ENCODE measurements at places on chromosomes 1 and 21.

- no peak for DNase-seq
These were observed 983 bp downstream of the PADI2 start for GRCh38 chr1:17118268-17118667.

- DNase-seq, result no peak
These were observed 18.4 kb upstream of the GFI1 start for GRCh38 chr1:92505015-92505692.

DNA sequence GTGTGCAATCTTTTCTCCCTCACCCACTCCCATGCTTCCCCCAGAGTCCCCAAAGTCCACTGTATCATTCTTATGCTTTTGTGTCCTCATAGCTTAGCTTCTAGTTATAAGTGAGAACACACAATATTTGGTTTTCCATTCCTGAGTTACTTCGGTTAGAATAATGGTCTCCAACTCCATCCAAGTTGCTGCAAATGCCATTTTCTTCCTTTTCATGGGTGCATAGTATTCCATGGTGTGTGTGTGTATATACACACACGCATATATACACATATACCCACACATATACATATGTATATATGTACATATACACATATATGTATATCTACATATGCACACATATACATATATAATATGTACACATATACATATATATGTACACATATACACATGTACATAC, 69.3 kb downstream of the ERG start:
- no peak for DNase-seq

DNA sequence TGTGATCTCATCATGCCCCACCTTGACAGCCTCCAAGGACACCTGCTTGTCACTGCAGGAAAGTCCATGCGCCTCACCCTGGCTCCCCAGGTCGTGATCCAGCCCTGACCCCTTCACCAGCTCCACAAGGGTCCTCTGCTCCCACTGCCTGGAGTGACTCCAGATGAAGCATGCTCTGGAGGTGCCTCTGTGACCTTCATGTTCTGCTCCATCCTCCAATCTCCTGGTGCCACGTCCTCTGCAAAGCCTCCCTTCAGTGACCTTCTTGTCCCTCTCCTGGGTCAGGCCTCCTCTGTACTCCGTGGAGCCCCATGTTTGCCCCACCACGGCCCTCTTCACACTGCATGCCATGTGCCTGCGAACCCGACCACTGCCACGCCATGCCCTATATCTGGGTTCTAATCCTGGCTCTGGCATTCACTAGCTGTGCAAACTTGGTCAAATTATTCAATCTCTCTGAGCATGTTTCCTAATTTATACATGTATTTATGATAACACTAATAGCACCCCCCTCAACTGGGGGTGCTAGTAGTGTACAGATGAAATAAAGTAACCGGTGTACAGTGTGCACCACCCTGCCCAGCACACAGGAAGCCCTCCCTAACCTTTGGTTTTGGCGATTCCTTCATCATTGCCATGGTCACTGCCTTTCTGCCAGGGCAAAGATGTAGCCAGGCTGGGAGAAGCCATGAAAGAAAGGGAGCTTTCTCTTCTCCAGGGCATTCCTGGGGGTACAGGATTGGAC, 77.4 kb downstream of the STUM start:
- no peak for DNase-seq

DNA sequence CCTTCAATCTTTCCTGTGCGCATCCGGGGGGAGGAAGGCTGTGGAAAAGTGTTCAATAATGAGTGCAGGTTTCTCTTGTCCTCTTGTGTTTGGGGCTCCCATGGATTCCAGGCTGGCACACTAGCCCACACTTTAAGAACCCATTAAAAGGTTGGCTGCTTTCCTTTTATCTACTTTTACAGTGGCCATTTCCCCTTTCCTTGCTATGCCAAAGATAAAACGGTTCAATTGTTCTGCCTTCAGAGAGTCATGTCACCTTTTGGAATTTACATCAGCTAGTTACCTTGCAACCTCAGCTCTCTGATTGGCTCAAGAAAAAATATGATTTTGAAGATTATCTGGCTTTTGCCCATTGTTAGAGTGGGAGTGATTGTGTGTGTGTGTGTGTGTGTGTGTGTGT, 182.3 kb downstream of the SDCCAG8 start:
- no peak for DNase-seq

DNA sequence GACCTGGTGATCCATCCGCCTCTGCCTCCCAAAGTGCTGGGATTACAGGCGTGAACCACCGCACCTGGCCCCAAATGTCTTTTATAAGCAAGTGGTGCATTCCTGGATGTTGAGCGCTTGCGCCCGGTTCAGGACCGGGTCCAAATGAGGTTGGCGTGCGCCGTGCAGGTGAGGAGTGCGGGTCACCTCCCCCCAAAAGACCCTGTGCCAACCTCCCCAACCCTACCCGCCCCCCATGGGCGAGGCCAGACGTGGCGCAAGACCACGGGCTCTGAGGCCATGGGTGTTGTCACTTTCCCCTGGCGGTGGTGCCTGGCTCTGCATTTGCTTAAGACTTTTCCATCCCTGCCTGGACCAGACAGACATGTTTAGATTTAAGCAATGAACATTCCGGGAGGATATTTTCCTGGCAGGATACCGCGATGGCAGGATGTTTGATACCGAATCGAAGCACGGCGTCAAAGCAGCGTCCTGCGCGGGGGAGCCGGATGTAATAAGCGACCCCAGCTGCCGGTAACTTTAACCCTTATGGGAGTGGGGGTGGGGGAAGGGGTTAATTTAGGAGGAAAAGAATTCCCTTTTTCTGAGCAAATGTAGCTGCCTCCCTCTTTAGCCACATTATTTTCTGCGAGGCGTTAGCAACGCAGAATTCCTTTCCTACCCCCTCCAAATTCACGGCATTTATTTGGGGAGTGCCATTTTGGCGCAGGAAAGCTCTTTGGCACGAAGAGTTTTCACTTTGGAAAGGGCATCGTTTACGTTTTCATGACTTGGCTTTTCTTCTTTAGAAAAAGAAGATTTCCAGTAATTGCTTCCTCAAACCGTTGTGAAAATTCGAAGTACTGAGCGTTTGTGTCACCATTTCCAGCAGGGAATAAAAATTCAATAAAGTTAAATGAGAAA, 27.8 kb upstream of the RNF187 start:
- DNase-seq, result peak; percentile 23

- DNase-seq, result no peak
These were observed 439.0 kb downstream of the LRRIQ3 start for GRCh38 chr1:73759011-73759410.

DNA sequence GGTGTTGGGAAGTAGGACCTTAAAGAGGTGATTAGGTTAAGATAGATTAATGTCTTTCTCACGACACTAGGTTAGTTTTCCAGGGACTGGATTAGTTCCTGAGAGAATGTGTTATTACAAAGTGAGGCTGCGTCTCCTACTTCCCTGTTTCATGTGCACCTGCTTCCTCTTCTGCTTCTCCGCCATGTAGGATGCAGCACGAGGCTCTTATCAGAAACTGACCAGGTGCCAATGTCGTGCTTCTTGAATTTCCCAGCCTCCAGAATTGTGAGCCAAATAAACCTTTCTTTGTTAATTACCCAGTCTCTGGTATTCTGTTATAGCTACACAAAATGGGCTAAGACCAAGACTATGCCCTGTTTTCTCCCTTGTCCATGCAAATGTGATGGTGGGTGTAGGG, 152.2 kb upstream of the LMO4 start:
- DNase-seq, result no peak

Measured in stimulated activated CD8-positive, alpha-beta memory T cell treated with anti-CD3 and anti-CD28 coated beads, Interleukin-7, amount 100 ng/mL, for 1 hour (primary cell).